ENCODE measurements at places on chromosomes 6 and 20.

GRCh38 chr6:71228461-71229041 lies 60.1 kb upstream of the OGFRL1 start:
- no peak for DNase-seq

GRCh38 chr6:26087284-26088115 lies at the start of gene HFE:
HFE (plus strand) TSS chr6:26087429; CDS start chr6:26087441, 12 bp downstream.
- peak; percentile 64 for DNase-seq

DNA sequence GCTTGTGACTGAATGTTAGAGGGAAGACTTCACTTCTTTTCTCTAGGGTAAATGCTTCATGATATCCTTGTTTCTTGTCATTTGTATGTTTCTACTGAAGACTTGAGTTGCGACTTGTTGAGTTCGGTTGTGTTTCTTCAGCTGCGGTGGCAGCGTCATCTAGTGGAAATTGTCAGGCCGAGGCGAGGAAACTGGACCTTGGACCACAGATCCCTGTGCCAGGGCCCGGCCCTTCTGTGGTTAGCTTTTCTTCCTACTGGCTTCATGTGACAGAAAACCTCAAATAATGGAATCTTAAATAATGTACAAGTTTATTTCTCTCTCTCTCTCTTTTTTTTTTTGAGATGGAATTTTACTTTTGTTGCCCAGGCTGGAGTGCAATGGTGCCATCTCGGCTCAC lies 12.4 kb downstream of the MTHFD1L start:
- DNase-seq: no peak

- DNase-seq: peak; percentile 35
These were observed 11.8 kb downstream of the ADTRP start for GRCh38 chr6:11766589-11767450.

DNA sequence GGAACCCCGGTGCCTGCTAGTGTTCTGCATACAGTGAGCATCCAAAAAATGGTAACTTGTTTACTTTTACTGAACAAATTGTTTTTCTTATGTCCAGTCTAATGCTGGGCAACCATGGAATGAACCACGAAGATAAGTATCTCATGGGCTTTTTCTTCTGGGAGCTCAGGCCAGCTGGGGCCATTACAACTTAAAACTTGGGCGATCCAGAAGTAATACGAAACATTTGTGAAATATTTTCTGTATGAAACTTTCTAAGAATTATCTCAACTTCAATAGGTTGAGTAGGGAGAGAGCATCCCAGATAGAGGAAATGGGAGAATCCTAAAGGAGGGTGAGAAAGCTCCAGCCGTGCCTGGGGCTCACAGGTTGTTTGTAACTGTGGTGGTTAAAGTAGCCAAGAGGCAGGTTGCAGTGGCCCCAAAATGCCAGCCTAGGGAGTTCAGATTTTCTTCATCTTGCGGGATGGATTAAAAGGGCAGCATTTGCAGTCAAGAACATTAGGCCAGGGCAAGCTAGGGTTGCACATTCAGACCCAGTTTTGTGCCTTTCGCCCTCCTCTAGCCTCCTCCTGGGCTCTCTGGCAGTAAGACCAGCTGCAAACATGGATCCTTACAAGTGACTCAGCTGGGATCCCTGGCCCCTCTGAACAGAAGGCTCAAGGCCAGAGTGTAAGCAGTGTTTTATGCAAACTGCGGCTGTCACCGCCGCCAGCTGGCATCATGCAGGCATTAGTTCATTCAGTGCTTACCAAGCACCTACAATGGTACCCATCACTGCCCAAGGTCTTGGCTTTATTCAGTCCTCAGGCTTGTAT lies 41.5 kb downstream of the ELMO2 start:
- no peak for DNase-seq

- DNase-seq: peak; percentile 79
These were observed at the start of gene TAPBP for GRCh38 chr6:33313709-33314514. TAPBP (minus strand) TSS chr6:33314078; CDS start chr6:33314041, 37 bp downstream.

DNA sequence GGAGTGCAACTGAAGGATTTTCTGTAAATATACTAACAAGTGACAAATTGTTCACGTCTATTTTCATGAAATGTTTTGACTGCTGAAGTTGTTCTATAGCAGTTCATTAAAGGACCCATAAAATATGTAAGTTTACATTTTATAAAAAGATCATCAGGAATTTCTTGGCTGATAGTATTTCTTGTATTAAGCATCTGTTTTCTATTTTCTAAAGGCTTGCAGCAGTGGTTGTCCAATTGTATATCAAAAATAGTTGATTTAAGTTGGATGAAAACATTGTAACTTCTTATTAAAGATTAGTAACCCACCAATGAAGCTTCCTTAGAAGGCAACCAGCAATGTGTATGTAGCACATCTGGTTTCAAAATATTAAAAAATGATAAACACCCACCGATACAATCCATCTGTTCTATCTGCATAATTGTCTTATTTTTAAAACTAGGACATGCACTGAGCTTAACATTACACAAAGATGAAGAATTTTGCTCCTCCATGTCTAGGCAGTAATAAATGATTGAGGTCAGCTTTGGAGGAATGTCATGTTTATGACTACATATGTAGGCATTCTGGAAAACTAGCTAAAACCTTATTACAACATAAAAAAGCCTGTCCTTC lies 301.3 kb upstream of the TCF21 start:
- no peak for DNase-seq

- peak; percentile 4 for DNase-seq
These were observed 172.2 kb downstream of the AIG1 start for GRCh38 chr6:143232849-143233248.

DNA sequence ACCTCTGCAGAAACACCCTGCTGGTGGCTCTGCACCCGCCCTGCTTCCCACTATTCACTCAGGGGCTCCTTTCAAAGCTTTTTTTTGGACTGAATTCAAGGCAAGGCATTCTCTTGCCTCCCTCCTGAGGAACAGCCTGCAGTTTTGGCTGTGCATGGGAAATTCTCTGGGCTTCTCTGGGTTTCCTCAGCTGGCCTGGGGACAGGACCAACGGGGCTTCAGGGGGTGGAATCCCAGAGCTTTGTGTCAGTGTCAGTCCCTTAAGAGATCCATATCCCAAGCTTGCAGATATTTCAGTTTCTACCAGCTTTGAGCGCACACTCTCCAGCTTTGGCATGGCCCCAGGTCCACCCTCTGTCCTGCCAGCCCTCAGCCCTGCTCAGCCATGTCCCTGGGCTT lies 2.0 kb downstream of the SCRT2 start:
- no peak for DNase-seq

DNA sequence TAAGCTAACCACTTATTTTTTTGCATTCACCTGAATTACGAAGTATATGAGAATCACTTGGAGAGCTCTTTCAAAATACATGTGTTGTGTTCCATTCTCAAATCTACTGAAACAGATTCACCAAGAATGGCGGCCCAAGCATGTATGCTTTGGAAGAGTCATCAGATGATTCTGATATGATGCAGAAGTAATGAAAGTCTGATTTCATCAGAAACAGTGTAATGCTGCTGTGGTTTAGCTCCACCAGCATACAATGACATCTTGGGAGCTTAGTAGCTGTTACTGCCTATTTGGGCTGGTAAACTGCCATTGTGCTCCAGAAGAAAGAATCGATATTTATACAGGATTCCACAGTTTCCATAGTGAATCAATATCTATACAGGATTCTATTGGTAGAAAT lies 52.9 kb downstream of the UBR2 start:
- no peak for DNase-seq

GRCh38 chr6:218153-219018 lies 73.9 kb upstream of the DUSP22 start:
- DNase-seq: no peak

GRCh38 chr20:25280051-25280573 lies 32.2 kb downstream of the PYGB start:
- DNase-seq: no peak

- DNase-seq: no peak
These were observed 121.3 kb downstream of the VEGFA start for GRCh38 chr6:43891072-43891870.

DNA sequence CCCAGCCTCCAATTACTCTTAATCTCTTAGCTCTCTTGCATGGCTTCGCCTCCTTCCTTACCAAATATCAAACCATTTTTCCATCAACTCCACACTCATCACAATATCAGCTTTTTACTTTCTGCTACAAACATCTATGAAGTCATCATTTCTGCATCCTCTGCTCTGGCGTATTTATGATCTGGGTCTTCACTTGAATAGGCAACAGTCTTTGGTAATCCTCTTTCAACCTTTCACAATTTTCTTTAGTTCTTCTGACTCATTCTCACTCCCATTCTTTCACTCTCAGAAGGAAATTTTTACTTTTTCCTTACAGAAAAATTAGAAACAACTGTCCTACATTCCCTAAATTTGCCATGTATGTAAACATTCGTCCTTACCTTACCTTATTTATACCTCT lies 522.4 kb downstream of the HDGFL1 start:
- DNase-seq: no peak

- DNase-seq: no peak
These were observed 125.4 kb downstream of the MAN1A1 start for GRCh38 chr6:119224095-119224701.

DNA sequence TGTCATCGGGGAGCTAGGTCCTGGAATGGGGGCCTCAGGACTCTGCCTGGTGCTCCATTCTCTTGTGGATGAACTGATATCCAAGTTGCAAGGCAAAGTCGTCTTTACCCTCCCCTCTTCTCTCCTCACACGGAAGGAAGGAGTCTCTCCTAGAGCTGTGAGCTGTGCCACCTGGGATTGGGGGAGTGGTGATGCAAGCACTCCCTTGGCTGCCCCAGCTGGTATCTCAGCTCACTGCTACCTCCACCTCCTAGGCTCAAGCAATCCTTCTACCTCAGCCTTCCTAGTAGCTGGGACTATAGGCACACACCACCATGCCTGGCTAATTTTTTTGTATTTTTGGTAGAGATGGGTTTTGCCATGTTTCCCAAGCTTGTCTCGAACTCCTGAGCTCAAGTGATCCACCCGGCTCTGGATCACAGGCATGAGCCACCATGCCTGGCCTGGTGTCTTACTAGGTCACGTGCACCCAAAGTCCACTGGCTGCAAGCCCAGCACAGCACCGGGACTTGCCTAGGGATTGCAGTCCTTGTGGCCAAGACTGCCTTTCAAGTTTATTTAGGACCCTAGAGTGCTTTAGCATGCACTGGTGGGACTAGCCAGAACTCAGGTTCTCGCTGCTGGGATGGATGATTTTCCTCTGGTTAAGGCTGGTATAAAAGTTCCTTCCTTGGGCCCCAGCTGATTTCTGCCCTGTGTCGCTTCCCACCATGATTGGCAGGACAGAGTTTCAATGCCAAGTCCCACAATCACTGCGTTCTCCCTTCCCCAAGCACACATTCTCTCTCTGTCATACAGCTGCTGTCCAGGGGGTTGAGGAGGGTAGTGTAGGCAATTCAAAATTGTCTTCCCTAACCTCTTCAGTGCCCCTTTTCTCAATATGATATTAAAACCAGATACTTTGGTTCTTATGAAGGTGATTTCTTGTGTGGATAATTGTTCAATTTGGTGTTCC lies 33.5 kb downstream of the SMAP1 start:
- DNase-seq: no peak

GRCh38 chr6:80436663-80437062 lies 330.2 kb downstream of the BCKDHB start:
- no peak for DNase-seq

DNA sequence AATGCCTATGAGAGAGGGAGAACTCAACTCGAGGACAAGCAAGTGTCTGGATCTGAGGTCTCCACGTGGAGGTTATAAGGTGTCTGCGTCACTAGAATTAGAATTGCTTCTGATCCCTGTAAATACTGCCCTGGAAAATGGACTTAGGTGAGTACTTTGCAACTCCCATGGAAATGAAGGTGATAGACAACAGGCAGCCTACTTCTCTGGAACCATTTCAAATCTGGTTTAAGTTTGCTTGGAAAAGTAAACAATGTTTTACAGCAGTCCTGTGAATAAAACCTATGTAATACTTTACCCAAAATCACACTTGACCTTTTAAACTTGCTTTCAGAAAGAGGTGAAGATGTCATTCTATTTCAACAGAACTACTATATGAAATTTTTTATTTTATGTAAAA lies 70.1 kb upstream of the TENT5A start:
- DNase-seq: no peak

DNA sequence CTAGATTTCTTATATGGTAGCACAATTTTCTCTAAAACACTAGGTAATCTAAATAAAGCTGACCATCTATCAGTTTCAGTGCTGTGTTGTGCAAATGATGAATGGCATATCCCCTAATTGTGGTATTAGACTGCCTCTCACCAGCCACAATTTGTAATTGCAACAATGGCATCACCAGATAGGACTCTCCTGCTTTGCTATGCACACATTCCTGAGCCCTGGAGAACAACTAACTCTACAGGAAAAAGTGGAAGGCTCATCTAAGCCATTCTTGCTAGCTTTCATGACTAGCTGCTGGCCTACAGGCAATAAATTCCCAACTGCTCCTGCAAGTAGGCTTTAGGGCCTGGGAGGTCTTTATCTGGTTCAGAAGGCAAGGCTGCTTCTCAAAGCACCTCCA lies 974.1 kb downstream of the EYS start:
- no peak for DNase-seq

DNA sequence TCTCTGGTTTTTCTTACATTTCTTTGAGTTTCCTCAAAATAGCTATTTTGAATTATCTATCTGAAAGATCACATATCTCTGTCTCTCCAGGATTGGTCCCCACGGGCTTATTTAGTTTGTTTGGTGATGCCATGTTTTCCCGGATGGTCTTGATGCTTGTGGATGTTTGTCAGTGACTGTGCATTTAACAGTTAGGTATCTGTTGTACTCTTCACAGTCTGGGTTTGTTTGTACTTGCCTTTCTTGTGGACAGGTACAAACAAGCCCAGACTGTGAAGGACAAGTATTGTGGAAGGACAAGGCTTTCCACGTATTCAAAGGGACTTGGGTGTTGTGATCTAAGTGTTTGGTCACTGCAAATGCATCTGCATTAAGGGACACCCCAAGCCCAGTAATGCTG lies 49.9 kb upstream of the TOP1 start:
- DNase-seq: no peak

- peak; percentile 23 for DNase-seq
These were observed 9.4 kb upstream of the AVP start for GRCh38 chr20:3093861-3094361.

DNA sequence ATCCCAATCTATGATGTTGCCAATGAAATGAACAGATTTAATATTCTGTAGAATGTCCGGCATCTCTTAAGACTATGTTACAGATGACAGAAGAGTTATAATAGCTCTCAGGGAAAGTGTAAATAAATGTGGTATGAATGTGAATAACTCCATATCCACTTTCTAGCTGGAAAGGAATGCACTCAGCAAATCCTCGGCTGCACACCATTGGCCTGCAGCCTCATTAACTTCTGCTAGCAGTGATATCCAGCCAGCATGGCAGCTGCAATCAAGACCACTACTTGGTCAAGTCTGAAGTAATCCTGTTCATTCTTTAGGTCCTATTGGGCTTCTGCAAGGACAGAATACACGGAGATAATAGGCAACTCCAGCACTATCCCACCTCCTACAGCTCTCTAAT lies 17.3 kb upstream of the MICA start:
- no peak for DNase-seq
